ENCODE measurements at places on chromosomes 2 and 18. TPM values are rescaled to one million over a fixed set of nuclear protein-coding genes. Genes with fewer than 3 reads are reported as not detected.
A peak's percentile ranks its signal among the peaks of the same experiment; 100 is the strongest.

Gene FZD7
- total RNA-seq = 0.70 TPM

- H3K27me3 ChIP-seq = no peaks in the 10 kb centered on the region
- H3K4me3 ChIP-seq = no peak overlapping the region
- no peaks in the 10 kb centered on the region for H3K36me3 ChIP-seq
- peak; percentile 40 for DNase-seq
Measured at GRCh38 chr2:101516823-101517690, 42.1 kb upstream of the RFX8 start.

Gene KIAA2012
- not detected for total RNA-seq

DNA sequence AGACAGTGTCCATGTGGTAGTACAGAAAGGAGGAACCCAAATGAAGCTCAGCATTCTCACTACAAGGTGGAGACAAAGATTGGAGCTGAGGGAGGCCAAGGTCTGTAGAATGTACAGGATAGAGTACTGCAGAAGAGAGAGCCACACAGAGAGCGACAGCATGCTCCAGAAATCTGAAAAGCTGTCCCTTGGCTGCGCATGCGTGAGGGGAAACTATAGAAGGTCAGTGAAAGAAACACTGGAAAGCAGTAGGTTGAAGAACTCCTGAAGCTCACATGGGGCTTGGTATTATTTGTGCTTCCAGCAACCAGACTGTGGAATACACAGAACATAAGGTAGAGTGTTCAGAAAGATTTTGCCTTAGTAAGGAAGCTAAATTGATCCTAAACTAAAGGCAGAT is 142.5 kb downstream of the TXNL1 start:
- DNase-seq = no peak
- no peak overlapping the region for H3K27ac ChIP-seq
- H3K27me3 ChIP-seq = peaks cover 8% of the 10 kb centered on the region
- no peaks in the 10 kb centered on the region for H3K4me1 ChIP-seq
- H3K36me3 ChIP-seq = no peaks in the 10 kb centered on the region
- H3K4me3 ChIP-seq = no peak overlapping the region

DNA sequence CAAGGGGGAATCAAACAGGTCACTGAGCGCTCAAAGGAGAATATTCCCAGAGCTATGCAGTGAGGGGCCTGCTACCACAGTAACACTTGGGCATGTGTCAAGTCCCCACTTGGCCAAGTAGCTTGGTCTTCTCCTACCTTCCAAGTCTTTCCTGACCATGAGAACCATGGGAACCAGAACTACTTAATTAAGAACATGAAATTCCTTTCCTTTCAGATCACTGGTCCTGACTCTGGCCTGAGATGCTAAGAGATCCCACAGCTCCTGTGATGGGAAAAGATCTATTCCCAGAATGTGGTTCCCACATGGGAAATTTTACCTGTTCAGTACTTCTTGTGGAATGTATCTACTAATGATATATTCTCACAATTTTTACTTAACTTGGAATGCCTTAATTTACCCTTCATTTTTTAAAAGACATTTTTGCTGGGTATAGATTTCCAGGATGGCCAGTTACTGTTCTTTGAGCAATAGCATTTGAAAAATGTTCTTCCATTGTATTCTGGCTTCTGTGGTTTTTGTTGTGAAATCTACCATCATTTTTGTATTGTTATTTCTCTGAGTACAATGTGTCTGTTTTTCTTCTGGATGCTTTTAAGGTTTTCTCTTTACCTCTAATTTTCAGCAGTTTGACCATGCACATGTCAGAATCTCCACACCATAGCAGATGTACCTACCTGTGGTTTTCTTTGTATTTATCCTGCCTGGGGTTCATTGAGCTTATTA is 37.9 kb downstream of the KCNIP3 start:
- no peaks in the 10 kb centered on the region for H3K27me3 ChIP-seq
- no peaks in the 10 kb centered on the region for H3K4me1 ChIP-seq
- no peak overlapping the region for H3K27ac ChIP-seq
- H3K36me3 ChIP-seq = no peaks in the 10 kb centered on the region
- no peak for DNase-seq

Gene GALNT13
- total RNA-seq = 0.32 TPM

DNA sequence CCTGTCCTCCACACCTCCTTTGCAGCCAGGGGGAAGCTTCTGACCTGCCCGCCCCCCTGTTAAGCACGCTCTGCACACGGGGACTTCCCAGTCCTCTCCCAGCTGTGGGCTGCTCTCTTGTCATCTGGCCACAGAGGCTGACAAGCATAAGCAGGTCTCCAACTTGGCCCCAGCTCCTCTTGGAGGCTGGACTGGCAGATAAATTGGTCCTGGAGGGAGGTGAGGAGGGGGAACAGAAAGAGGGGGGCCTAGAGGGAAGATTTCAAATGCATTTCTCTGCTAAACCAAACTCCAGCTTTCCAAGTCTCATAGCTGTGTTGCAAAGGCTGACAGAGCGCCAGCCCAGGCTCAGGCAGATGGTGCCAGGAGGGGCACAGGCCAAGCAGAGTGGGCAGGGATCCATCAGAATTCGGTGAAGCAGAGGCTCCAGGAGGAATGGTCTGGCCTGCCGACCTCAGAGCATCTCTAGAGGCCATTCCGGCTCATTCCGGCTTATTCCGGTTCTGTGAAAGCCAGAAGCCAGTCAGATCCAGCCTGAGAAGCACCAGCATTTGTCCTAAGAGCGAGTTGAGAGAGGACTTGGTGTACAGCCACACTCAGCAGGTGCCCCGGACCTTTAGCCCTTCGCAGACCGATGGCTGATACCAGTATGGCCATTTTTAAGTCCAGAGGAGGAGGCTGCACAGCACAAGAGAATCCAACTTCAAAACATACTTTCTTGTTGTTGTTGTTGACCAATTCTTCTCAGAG is 508.9 kb upstream of the MYT1L start:
- H3K4me3 ChIP-seq = no peak overlapping the region
- no peaks in the 10 kb centered on the region for H3K4me1 ChIP-seq
- H3K36me3 ChIP-seq = no peaks in the 10 kb centered on the region
- H3K27me3 ChIP-seq = no peaks in the 10 kb centered on the region

- H3K27ac ChIP-seq = no peak overlapping the region
- peak; percentile 51 for DNase-seq
- H3K27me3 ChIP-seq = peaks cover 1% of the 10 kb centered on the region
- H3K4me3 ChIP-seq = no peak overlapping the region
Measured at GRCh38 chr2:160918906-160919503, 241.2 kb upstream of the TANK start.

Gene LYPD1
- not detected for total RNA-seq

Gene PTPRN
- total RNA-seq = 1.1 TPM

Gene SP140L
- total RNA-seq = 43.8 TPM

Gene LRRC30
- not detected for total RNA-seq

DNA sequence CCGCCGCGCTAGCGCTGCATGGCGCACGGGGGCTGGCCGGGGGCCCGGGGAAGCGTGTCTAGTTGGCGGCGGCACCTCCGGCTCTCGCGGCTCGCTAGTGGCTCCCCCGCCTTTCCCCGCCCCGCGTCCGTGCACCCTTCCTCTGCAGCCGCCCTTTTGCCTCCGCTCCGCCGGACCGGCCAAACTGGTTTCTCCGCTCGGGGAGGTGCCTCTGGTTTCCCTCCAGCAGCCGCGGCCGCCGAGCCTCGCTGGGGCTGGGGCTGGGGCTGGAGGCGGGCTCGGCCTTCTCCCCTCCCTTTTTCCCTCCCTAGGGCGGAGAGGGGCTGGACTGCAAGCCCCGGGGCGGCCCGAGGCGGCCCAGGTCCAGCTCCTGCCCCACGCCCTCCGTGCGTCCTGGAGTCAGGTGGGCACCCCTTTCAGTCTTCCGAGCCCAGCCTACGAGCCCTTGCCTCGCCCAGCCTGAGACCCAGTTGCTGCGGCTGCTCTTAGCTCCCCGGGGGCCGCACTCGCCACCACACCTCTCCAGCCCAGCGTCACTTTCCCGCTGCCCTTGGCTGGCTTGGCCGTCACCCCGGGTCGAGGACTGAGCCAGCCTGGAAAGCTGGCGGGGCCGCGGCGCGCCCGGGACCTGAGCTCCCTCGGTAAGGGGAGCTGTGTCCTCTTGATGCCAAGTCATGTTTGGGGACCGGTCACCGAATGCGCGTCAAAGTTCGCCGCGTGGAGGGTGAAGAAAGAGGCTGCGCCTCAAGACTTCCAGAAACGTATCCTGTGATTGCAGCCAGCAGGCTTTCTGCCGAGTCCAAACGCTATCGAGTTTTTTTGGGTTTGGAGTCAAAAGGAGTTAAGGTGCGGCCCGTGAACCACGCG is at the start of gene ATP8B1:
ATP8B1 (minus strand) TSS at position 213 of the 867 bp plus-strand sequence. CDS start 71,508 bp downstream, outside the sequence.
- H3K27me3 ChIP-seq = peaks cover 47% of the 10 kb centered on the region
- no peaks in the 10 kb centered on the region for H3K36me3 ChIP-seq
- H3K27ac ChIP-seq = no peak within 1 kb of the TSS
- peak within 1 kb of the TSS; percentile 75 for H3K4me3 ChIP-seq
- H3K4me1 ChIP-seq = peaks cover 13% of the 10 kb centered on the region
- DNase-seq = peak; percentile 24

DNA sequence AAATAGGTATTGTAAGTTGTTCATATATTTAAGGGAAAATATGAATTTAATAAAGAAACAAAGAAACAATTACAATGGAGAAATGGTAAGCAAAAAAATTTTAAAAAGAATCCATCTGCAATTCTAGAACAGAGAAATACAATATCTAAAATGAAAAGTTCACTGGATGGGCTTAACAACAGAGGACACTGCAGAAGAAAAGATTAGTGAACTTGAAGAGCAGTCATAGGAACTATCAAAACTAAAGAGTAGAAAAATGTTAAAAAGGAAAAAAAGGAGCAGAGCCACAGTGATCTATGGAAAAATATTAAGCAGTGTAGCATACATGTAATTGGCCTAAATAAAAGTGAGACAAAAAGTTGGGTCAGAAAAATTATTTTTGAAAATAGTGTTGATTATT is 83.5 kb downstream of the ALK start:
- H3K27me3 ChIP-seq = peaks cover 9% of the 10 kb centered on the region
- DNase-seq = no peak
- H3K4me3 ChIP-seq = no peak overlapping the region
- H3K27ac ChIP-seq = no peak overlapping the region
- H3K4me1 ChIP-seq = no peaks in the 10 kb centered on the region
- no peaks in the 10 kb centered on the region for H3K36me3 ChIP-seq

- no peak overlapping the region for H3K27ac ChIP-seq
- no peaks in the 10 kb centered on the region for H3K4me1 ChIP-seq
Measured at GRCh38 chr18:37184209-37184868, 355.4 kb downstream of the KIAA1328 start.

Gene GKN2
- not detected for total RNA-seq

GRCh38 chr18:41870817-41871216 is 84.2 kb upstream of the PIK3C3 start:
- no peak for DNase-seq
- no peak overlapping the region for H3K4me3 ChIP-seq
- H3K4me1 ChIP-seq = peaks cover 4% of the 10 kb centered on the region
- no peak overlapping the region for H3K27ac ChIP-seq

Gene SNED1
- total RNA-seq = 1.8 TPM

GRCh38 chr2:151611351-151611750 is 122.9 kb downstream of the NEB start:
- H3K4me1 ChIP-seq = peaks cover 12% of the 10 kb centered on the region
- no peaks in the 10 kb centered on the region for H3K27me3 ChIP-seq
- no peak for DNase-seq

- peak overlapping the region; percentile 81 for H3K4me3 ChIP-seq
- H3K27ac ChIP-seq = peak overlapping the region; percentile 69
- H3K4me1 ChIP-seq = peaks cover 29% of the 10 kb centered on the region
- peak; percentile 79 for DNase-seq
Measured at GRCh38 chr18:63366213-63367052, 573 bp downstream of the KDSR start.

GRCh38 chr2:228767196-228767595 is 503.9 kb downstream of the PID1 start:
- H3K27ac ChIP-seq = no peak overlapping the region
- H3K4me1 ChIP-seq = no peaks in the 10 kb centered on the region
- no peaks in the 10 kb centered on the region for H3K36me3 ChIP-seq
- no peak for DNase-seq

DNA sequence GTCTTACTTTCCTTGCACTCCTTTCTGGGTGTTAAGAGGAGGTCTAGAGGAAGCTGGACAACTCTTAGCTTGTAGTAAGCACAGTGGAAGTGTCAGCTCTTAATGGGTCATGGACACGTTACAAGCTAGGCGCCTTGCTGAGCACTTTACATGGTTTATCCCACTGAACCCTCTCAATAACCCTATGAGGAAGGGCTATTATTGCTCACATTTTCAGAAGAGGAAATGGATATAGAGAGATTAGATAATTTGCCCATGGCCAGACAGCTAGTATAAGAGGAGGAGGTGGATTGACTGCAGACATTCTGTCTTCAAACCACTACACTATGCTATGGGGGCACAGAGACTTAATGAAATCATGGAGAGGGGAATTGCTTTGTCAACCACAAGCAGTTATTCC is 8.3 kb upstream of the IL1RN start:
- H3K4me3 ChIP-seq = no peak overlapping the region
- H3K36me3 ChIP-seq = no peaks in the 10 kb centered on the region
- no peak for DNase-seq
- peaks cover 5% of the 10 kb centered on the region for H3K27me3 ChIP-seq
- H3K4me1 ChIP-seq = peaks cover 28% of the 10 kb centered on the region

Gene ATOH8
- total RNA-seq = not detected

Gene MGAT4A
- 59.0 TPM for total RNA-seq

Gene DLGAP1
- not detected for total RNA-seq

DNA sequence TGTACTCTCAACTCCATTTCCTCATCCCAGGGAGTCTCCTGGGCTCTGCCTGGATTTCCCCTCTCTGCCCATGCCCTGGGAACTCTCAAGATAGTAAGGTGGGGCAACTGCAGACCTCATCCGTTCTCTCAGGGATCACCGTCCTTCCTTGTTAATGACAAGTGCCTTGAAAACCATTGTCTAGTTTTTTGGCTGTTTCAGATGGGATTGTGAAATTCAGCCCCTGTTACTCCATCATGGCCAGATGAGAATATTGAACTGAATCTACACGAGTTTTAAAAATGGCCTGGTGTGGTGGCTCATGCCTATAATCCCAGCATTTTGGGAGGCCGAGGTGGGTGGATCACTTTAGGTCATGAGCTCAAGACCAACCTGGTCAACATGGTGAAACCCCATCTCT is 665 bp upstream of the HRH4 start:
- H3K36me3 ChIP-seq = peaks cover 2% of the 10 kb centered on the region
- DNase-seq = no peak
- no peak overlapping the region for H3K4me3 ChIP-seq

Gene PSMA8
- 1.8 TPM for total RNA-seq
